T-helper 1 cell (primary cell): ENCODE measurements at places on chromosomes 1 and 21.

DNA sequence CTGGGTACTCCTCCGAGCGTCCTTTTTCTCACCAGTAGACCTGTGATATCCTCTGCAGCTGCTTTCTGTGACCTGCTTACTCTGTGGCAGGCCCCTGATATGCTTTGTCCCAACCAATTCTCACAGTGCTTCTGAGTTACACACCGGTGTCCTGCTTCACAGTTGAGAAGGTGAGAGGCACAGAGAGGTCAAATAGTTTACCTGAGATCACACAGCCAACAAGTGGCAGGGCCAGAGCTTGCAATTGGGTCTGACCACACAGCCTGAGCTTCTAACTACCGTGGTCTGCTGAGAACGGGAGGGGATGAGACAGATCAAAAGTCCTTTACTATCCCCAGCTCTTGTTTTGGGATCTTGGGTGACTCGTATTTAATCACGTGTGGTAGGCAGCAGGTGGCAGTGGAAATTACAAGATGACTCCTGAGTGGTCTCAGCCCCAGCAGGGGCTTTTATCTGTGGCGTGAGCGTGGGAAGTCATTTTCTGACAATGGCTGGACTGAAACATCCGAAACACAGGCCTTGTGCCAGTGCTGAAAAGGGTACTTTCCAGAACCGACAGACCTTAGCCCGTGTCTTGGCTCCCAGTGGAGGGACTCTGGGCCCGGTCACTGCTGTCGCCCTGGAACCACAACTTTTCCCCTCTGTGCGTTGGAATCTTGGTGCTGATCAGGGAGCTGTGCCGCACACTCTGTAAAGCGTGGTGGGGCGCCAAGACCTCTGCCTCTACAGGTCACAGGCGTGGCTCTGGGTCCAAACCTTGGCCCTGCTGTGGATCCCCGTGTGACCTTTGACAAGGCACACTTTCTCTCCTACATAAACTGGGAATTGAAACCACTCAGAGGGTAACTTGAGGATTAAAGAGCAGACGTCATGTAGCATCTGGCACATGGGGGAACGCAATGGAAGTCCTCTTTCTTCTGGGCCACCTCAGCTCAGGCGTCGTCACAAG is 11.9 kb downstream of the THEMIS2 start:
- DNase-seq, result no peak

- no peak for DNase-seq
These were observed 145.5 kb upstream of the IRF2BP2 start for GRCh38 chr1:234755449-234755863.

GRCh38 chr1:94646786-94647555 is 105.4 kb upstream of the F3 start:
- no peak for DNase-seq

DNA sequence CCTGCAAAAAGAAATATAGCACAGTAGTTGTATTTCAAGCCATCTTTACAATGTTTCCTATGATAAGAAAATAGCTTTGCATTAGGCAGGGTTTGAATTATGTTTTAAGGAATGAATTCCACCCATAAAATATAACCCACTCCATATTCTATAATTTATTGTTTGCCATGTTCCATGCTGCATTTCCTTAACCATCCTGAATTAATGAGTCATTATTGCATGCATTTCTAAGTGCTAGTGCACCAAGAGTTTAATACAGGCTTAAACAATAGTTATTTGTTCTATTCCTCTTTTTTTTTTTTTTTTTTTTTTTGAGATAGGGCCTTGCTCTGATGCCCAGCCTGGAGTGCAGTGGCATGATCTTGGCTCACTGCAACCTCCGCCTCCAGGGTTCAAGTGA is 45.2 kb downstream of the MIGA1 start:
- no peak for DNase-seq

DNA sequence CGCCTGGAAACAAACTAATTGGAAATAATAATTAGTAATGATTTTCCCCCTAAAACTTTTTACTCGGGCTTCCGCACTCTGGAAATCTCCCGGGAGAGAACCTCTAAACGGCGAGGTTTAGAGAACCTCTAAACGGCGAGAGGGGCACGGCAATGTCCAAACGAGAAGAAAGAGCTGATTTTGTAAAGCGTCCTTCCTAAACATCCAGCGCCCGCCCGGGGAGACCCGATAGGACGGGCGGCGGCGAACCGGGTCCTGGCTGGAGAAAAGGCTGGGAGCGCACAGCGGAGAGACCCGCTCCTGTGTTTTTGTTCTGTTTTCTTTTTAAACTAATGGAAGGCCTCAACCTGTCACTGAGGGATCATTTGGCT is 1.6 kb downstream of the PAX7 start:
- no peak for DNase-seq

DNA sequence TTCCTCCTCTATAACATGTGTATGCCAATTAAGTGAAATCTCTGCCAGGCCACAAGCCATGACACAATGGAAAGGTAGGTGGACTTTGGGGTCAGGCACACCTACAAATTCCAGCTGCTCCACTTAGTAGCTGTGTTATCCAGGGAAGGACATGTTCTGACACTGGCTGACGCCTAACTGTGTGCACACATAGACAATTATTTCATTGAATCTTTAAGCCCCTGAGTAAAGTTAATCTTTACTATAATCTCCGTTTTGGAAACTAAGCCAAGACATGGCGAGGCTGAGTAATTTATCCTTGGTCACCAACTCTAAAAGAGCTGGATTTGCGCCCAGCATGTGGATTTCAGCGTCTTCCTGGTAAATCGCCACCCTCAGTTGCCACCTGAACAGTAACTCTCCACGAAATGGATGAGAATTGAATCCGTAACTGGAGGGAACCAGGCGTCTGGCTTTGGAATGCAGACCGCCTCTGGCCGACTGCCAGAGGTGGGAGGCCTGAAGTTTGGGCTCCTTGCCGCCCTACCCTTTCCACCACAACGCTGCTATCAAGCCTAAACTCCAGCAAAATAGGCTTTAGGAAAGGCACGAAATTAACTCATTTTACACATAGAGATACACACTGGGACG is 888 bp upstream of the SNRPE start:
- no peak for DNase-seq

- no peak for DNase-seq
These were observed 7.2 kb downstream of the CD34 start for GRCh38 chr1:207903767-207904166.

- DNase-seq, result no peak
These were observed 54.0 kb upstream of the POU2F1 start for GRCh38 chr1:167166690-167167075.

DNA sequence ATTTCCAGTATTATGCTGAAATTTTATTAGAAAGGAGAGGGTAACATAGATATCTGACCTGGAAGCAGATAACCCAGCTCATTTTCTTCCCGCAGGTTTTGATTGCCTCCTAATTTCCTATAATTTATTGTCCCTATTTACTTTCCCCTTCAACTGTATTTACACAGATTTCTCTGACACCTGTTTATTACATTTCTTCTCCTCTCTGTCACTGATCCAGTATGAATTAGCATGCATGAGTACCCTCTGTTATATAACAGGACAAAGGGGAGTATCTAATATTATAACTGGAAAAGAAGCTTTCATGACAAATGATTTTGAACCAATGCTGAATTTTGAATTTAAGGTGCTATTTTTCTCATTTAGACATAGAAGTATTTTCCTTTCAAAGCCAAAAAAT is 37.4 kb downstream of the DENND1B start:
- no peak for DNase-seq

DNA sequence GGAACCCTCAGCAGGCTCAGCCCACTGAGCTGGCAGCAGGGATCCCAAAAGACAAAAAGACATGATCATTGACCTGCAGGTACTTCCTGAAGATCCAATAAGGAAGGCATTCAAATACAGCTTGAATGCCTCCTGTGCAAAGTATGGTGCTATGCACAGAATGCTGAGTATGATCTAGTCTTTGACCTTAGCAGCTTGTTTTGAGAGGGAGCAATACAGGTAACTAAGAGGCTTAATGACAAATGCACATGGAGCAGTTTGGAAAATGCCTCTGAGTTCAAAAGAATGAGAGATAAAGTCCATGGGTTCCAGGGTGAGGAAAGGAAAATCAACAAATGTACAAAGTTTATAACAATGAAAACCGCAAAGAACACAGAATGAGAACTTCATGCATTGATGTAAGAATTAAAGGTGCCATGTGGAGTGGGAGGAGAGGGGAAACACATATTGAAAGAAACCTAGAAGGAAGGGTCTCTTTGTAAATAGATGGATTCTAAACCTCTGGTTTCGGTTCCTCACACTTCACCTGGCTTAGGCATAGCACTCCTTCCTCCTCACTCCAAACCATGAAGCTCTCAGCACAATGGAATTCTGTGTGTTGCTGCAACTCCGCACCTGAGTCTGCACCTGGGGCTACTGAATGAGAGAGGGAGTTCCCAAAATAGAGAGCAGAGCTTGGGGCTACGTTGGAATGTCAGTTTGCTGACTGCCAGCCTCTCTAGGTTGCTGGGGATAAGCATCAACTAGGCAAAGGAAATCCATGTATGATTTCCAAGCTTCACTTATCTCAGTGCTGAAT is 77.6 kb downstream of the PLXNA2 start:
- DNase-seq, result no peak

- no peak for DNase-seq
These were observed 125.9 kb downstream of the RHOU start for GRCh38 chr1:228860911-228861831.

GRCh38 chr1:111253876-111254275 is 26.4 kb downstream of the CHI3L2 start:
- no peak for DNase-seq

DNA sequence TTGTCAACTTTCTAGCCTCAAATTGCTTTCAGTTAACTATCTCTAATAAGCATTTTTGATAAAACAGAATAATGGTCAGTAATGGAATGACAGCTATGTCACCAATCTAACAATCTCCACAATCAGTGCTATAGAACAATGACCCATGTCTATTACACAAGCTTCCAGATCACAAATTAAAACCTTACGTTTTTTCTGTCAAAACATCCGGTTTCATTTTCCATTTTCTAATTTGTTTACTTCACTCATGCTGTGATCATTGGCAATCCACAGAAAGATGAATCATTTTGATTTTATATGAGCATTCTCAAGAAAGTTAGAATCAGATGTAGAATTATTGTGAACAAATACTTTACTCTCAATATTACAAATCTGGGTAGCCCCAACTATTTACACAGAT is 80.3 kb downstream of the KCNT2 start:
- no peak for DNase-seq

DNA sequence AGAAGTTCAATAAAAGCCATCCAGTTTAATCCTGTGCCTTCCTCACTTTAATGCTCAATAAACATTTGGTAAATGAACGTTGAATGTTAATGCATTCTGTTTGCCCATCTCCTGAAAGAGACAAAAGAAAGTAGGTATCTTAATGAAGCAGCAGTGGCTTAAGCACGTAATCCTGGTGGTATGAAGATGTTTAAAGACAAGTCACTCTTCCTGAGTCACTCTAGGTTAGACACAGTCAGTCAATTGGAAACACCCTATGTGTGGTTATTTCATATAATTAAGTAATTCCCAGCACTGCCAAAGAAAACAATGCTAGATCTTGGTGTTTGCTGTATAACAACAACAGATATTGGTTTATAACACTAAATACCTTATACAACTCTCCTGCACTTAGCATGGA is 334.0 kb upstream of the FMN2 start:
- no peak for DNase-seq

- DNase-seq, result no peak
These were observed 10.6 kb downstream of the ACTL8 start for GRCh38 chr1:17765444-17766411.

DNA sequence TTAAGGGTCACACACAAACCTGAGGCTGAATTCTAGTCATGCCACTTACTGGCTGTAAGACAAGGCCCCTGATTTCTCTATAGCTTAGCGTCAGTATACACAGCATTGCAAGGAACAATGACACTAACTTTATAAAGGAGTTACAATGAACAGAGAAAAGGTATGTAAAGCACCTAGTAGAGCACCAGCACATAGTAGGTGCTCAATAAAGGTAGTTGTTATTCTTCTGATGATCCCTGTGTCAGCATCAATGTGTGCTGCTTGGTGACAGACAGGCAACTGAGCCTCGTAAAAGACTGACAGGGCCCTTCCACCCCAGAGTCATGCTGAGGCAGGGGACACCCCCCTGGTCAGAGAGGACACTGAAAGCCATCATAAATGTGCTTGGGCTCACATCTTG is 43.2 kb downstream of the GRHL3 start:
- DNase-seq, result no peak

DNA sequence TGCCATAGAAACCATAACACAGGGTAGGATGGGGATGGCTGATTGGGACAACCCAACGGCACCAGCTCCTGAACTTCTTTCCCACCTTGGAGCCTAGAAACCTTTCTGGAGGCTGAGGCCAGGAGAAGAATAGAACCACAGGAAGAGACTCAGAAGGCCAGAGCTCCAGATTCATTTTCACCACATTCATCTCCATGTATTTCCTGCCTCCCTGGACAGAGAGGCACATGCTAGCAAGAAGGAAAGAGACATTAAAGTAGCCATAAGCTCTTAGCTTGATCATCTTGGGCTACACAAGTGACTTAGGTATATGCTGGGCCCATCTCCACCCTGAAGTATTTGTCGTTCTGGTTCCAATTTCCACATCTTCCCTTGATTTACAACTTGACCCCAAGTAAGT is 44.1 kb downstream of the PLXNA2 start:
- DNase-seq, result no peak

DNA sequence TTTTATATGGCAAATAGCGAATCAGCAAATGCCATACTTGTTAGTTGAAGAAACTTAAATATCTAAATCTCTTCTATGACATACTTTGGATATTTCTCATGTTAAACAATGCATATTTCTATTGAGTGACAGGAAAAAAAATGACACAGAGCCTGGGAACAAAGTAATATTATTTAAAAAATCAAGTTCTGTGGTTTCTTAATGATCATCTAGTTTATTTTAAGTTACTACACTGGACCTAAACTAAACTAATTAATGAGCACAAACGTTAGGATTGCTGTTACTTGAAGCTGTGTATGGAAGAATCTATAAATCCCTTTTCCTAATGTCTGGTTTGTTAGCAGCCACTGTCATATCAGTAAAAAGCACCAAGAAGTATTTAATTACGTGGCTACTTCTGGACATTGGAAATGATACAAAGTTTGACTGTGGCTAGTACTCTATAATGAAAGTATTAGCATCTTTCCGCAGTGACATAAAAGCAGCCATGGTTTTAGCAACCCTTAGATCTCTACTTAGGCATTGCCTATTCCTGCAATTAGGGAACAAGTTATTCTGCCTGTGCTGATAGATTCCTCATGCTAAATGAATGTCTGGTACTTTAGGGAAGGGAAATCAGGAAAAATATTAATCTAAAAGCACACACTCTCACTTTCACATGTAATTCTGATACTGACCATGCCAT is 981.7 kb upstream of the B3GALT2 start:
- DNase-seq, result no peak

GRCh38 chr1:246641394-246641793 is 75.1 kb downstream of the CNST start:
- DNase-seq, result no peak
